ENCODE measurements at places on chromosomes 6 and 20. TPM values are rescaled to one million over a fixed set of nuclear protein-coding genes. Genes with fewer than 3 reads are reported as not detected.

- no peaks in the 10 kb centered on the region for H3K27me3 ChIP-seq
- H3K27ac ChIP-seq: no peak overlapping the region
- H3K4me3 ChIP-seq: no peak overlapping the region
- peaks cover 39% of the 10 kb centered on the region for H3K4me1 ChIP-seq
- H3K36me3 ChIP-seq: peaks cover 78% of the 10 kb centered on the region
These were observed 11.3 kb downstream of the APMAP start for GRCh38 chr20:24981282-24981681.

DNA sequence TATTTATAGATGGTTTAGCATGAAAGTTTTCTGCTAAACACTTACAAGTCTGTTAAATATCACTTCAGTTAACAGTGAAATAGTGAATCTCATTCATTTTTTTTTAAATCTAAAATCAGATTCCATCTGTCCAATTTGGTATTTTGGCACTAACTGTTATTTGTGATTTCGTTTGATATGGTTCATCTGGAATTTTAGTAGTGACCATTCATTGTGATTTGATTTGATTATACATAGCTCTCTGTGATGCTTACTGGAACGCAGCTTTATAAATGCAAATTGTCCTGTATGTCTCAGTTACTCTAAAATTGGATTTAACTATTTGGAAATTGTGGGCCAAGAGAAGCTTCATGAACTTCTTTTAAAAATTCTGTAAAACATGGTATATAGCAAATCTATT is 571.5 kb downstream of the EYS start:
- no peak overlapping the region for H3K27ac ChIP-seq
- DNase-seq: no peak

GRCh38 chr6:154448448-154449096 is 61.9 kb downstream of the CNKSR3 start:
- no peaks in the 10 kb centered on the region for H3K4me1 ChIP-seq
- no peaks in the 10 kb centered on the region for H3K27me3 ChIP-seq
- H3K27ac ChIP-seq: no peak overlapping the region
- H3K4me3 ChIP-seq: no peak overlapping the region

GRCh38 chr6:16421462-16421960 is 183.1 kb downstream of the GMPR start:
- H3K36me3 ChIP-seq: peaks cover 8% of the 10 kb centered on the region
- no peak for DNase-seq
- peak overlapping the region; percentile 99 for H3K27ac ChIP-seq
- peak overlapping the region; percentile 56 for H3K4me3 ChIP-seq
- H3K4me1 ChIP-seq: peaks cover 39% of the 10 kb centered on the region
- H3K27me3 ChIP-seq: no peaks in the 10 kb centered on the region

DNA sequence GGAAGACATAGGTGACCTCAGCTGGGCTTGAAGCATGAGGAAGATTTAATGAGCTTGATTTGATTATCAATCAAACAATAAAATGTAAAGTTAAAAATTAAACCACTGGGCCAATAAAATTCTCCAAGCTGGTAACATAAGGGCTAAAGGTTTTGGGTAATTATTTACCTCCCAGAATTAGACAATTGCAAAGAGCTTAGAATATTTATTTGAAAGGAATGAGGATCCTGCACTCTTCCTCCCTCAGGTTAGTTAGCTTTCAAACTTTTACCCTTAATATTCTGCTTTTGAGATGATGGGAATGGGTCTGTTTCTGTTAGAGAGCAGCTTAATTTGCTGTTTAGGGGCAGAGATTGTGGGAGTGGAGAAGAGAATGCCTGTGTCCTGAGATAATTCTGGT is at the start of gene SLC17A4:
SLC17A4 (plus strand) TSS at position 208 of the 400 bp plus-strand sequence. CDS start 7,221 bp downstream, outside the sequence.
- H3K4me1 ChIP-seq: no peaks in the 10 kb centered on the region
- H3K27me3 ChIP-seq: peaks cover 8% of the 10 kb centered on the region
- DNase-seq: no peak
- no peak within 1 kb of the TSS for H3K27ac ChIP-seq
- no peak within 1 kb of the TSS for H3K4me3 ChIP-seq

GRCh38 chr20:46330072-46330763 is 21.9 kb upstream of the CDH22 start:
- H3K4me1 ChIP-seq: no peaks in the 10 kb centered on the region
- no peak for DNase-seq
- H3K4me3 ChIP-seq: no peak overlapping the region
- no peaks in the 10 kb centered on the region for H3K36me3 ChIP-seq
- H3K27ac ChIP-seq: no peak overlapping the region

DNA sequence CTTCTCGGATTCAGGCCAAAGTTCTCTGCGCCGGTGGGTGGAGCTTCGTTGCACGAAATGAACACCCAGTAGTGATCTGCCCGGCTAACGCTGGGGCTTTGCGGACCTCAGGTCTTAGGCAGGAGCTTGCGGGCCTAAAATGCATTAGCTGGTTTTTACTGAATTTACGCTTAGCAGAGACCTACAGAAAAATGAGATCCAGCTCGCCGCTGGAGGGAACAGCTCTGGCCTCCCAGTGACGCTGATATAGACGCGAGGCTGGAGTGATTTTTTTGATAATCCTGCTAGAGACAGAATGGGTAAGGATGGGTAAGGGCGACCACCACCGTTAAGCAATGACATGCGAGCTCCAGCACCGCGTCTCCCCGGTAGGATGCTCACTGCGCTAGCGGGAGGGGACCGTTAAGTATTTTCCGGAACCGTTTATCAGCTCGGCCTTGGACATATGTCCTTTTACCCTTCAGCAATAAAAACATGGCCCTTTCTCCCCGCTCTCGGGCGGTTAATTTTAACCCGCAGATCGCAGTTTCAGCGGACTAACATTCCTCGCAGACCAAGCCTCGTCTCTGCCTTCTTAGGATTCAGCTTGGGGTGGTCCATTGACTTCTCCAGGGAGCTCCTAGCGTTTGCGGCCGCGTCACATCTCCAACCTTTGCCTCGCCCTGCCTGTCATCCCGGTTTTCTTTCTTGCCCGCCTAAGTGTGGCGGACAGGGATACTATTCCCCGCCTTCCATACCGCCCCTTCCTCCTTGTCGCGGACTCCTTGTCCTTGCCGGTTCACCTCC is 109.3 kb downstream of the GPX5 start:
- H3K27me3 ChIP-seq: peaks cover 94% of the 10 kb centered on the region
- H3K4me1 ChIP-seq: peaks cover 16% of the 10 kb centered on the region
- no peak for DNase-seq
- peak overlapping the region; percentile 74 for H3K4me3 ChIP-seq

- H3K27me3 ChIP-seq: no peaks in the 10 kb centered on the region
- no peak for DNase-seq
These were observed 118.8 kb downstream of the ZMYND8 start for GRCh38 chr20:47237715-47238114.

- no peaks in the 10 kb centered on the region for H3K27me3 ChIP-seq
- DNase-seq: no peak
- H3K36me3 ChIP-seq: peaks cover 16% of the 10 kb centered on the region
- peaks cover 2% of the 10 kb centered on the region for H3K4me1 ChIP-seq
These were observed 15.4 kb upstream of the ANKRD60 start for GRCh38 chr20:58243653-58244410.

DNA sequence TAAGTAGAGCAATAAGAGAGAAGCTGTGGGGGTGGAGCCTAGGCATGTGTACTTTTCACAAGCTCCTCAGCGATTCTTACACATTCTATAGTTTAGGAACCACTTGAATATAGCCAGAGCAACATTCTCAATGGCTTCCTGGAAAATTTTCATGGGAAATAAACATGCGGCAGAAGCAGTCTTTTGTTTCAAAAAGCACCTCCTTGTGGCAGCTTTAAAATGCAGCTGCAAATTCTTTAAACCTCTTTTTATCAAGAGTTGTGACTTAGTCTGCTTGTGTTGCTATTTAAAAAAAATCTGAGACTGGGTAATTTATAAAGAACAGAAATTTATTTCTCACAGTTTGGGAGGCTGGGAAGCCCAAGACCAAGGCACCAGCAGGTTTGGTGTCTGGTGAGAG is 23.8 kb downstream of the NKX2-2 start:
- DNase-seq: no peak
- H3K27ac ChIP-seq: no peak overlapping the region
- no peak overlapping the region for H3K4me3 ChIP-seq
- no peaks in the 10 kb centered on the region for H3K36me3 ChIP-seq
- no peaks in the 10 kb centered on the region for H3K4me1 ChIP-seq
- H3K27me3 ChIP-seq: peaks cover 53% of the 10 kb centered on the region

DNA sequence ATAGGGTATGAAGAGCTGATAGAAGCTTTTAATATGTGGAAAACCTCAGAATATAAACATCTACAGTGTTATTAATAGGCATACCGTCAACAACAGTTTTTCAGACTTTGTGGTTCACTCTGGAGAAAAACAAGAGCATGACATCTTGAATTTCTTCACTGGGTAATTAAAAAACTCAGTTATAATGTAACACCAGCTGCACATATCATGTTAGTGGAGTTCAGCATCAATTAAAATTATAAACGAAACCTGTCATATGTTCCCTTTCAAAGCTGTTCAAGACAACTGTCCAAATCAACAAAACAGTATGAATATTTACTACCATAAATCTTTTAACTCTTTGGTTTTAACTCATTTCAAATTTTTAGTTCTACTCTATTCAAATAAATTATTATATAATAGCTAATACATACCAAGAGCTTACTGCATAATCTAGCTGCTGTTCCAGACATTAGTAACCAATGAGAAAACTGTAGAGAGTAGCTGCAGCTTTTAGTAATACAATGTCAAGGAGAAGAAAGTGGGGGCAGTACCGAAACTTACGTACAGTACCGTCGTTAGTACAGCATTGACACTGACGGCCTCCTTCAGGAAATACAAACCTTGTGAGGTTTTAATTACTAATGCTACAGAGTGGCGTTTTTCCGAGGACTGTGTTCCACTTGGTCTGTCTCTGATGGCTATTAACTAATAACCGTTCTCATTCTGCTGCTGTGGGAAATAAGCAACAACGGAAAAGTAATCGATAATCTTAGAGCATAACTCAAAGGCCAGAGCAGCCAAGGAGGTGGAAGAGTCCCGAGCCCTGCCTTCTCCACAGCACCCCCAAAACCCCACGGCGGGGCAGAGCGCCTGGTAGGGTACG is 532 bp upstream of the PM20D2 start:
- H3K4me3 ChIP-seq: peak overlapping the region; percentile 85
- H3K27me3 ChIP-seq: no peaks in the 10 kb centered on the region
- no peak for DNase-seq
- H3K36me3 ChIP-seq: peaks cover 15% of the 10 kb centered on the region
- peaks cover 27% of the 10 kb centered on the region for H3K4me1 ChIP-seq
- peak overlapping the region; percentile 98 for H3K27ac ChIP-seq

GRCh38 chr6:3368685-3369084 is 88.2 kb downstream of the SLC22A23 start:
- no peak for DNase-seq
- H3K4me3 ChIP-seq: no peak overlapping the region
- H3K27ac ChIP-seq: no peak overlapping the region
- H3K27me3 ChIP-seq: no peaks in the 10 kb centered on the region
- peaks cover 9% of the 10 kb centered on the region for H3K4me1 ChIP-seq

DNA sequence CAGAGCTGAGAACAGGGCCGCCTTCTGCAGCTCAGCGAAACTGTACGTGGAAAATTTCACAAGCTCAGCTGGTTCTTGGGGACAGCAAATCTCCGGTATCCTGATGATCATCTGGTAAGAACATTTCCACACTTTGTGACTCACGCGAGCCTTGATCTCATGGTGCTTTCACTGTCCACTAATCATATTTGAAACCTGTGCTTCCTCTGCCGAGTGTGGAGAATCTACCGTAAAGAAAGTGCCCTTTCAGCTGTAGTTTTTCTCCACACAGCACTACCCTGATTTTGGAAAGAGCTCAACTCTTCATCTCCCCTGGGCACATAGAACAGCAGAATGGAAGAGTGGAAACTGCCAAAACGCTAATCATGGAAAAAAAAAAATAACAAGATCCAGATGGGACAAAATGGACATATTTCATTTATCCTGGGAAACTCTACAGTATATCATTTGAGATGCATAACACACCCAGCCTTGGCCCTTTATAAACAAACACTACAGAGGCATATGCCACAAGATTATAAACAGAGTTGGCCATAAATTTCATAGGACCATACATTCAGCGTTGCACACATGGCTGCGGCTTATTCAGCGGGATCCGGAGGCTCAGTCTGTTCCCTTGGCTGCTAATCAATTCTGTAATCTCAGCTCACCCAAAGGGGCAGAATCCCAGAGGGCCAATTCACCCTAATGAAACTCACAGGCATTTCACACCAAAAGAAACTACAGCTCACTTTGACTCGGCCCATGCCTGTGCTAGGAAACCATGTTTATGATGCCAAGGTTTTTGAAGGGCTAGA is 434.5 kb downstream of the HDGFL1 start:
- no peaks in the 10 kb centered on the region for H3K27me3 ChIP-seq
- H3K4me3 ChIP-seq: no peak overlapping the region
- DNase-seq: no peak
- no peak overlapping the region for H3K27ac ChIP-seq
- no peaks in the 10 kb centered on the region for H3K4me1 ChIP-seq

DNA sequence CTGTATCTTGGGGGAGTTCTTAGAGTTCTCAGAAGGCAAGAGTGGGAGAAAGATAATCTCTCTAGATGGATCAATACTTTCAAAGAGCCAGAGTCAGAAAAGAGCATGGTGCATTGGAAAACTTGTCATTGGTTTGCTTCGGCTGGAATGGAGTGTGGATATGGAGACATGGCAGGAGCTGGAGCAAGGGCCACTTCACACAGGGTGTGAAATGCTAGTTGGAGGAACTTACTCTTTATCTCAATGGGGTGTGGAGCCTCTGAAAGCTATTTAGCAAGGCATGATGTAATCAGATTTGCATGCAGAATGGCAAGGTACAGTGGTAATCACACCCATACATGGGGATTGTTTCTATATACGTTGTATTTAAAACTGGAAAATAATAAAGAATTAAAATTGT is 31.5 kb upstream of the PAQR8 start:
- no peaks in the 10 kb centered on the region for H3K36me3 ChIP-seq
- H3K27ac ChIP-seq: no peak overlapping the region
- H3K27me3 ChIP-seq: no peaks in the 10 kb centered on the region
- H3K4me1 ChIP-seq: peaks cover 35% of the 10 kb centered on the region
- no peak for DNase-seq

- peaks cover 6% of the 10 kb centered on the region for H3K36me3 ChIP-seq
- H3K27ac ChIP-seq: no peak overlapping the region
- no peak overlapping the region for H3K4me3 ChIP-seq
- no peaks in the 10 kb centered on the region for H3K27me3 ChIP-seq
- no peaks in the 10 kb centered on the region for H3K4me1 ChIP-seq
These were observed 29.7 kb upstream of the UFL1 start for GRCh38 chr6:96491926-96492325.

GRCh38 chr20:63955281-63955826 is 862 bp downstream of the UCKL1 start:
- H3K27ac ChIP-seq: peak overlapping the region; percentile 67
- H3K27me3 ChIP-seq: no peaks in the 10 kb centered on the region
- peak; percentile 46 for DNase-seq
- H3K4me3 ChIP-seq: peak overlapping the region; percentile 84

- no peak overlapping the region for H3K4me3 ChIP-seq
- H3K4me1 ChIP-seq: no peaks in the 10 kb centered on the region
- no peak overlapping the region for H3K27ac ChIP-seq
- DNase-seq: no peak
- no peaks in the 10 kb centered on the region for H3K27me3 ChIP-seq
- no peaks in the 10 kb centered on the region for H3K36me3 ChIP-seq
These were observed 63.1 kb downstream of the CLIC5 start for GRCh38 chr6:45952546-45952945.

SEL1L2 gene
- not detected for total RNA-seq

BPIFB1 gene
- not detected for total RNA-seq

SGK2 gene
- 0.18 TPM for total RNA-seq

BACH2 gene
- 73.1 TPM for total RNA-seq

KIFC1 gene
- total RNA-seq: 74.1 TPM

PRDM13 gene
- not detected for total RNA-seq

SLC22A16 gene
- not detected for total RNA-seq

BFSP1 gene
- total RNA-seq: 0.64 TPM

SLC35D3 gene
- not detected for total RNA-seq

LCA5 gene
- total RNA-seq: 0.21 TPM

MAFB gene
- total RNA-seq: not detected

ZNF311 gene
- 1.0 TPM for total RNA-seq

CDH22 gene
- total RNA-seq: 0.12 TPM

HDGFL1 gene
- total RNA-seq: not detected

ETV7 gene
- total RNA-seq: 3.1 TPM

Measured in activated naive CD8-positive, alpha-beta T cell treated with anti-CD3 and anti-CD28 coated beads for 36 hours (primary cell).